ENCODE measurements at places on chromosomes 7 and 10.

DNA sequence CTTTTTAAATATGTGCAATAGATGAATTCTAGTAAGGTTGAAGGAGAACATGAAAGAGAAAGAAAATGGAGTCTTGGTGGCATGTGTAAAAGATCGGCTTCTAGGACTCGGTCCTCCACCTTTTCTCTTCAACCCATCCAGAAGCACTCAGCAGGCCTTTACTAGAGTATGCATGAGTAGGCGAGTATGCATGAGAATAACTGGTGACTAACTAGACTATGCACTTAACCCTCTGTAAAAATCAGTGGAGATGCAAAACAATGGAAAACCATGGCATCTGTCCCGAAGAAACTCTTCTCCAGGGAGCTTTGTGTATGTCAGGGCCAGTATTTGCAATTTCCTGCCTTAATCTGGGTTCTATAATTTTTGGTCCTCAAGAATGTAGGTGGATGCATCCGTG, 40.0 kb upstream of the GRB10 start:
- DNase-seq = no peak

GRCh38 chr10:21754410-21755011, 220.5 kb downstream of the MLLT10 start:
- DNase-seq = peak; percentile 17

- DNase-seq = no peak
Measured at GRCh38 chr10:126242397-126243260, 145.6 kb downstream of the ADAM12 start.

GRCh38 chr10:90396721-90397120, 461.1 kb downstream of the HTR7 start:
- DNase-seq = no peak

- no peak for DNase-seq
Measured at GRCh38 chr10:10865303-10865702, 152.4 kb upstream of the CELF2 start.

DNA sequence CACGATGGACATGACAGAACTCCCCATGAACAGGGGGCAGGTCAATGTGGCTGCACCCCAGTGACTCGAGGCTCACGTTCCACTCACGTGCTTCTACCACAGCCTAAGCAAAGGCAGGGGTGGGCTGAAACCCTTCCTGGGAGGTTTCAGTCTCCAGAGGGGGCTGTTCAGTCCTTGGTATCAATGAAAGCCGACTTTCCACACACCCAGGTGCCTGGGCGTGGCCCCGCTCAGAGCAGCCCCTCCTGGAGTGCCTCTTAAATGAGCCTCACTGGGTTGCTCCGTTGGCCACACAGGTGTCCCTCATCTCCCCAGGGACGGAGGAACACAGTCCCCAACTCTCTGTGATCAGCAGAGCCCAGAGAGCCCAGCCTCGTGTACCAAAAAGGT, 90.5 kb upstream of the PDGFA start:
- no peak for DNase-seq

DNA sequence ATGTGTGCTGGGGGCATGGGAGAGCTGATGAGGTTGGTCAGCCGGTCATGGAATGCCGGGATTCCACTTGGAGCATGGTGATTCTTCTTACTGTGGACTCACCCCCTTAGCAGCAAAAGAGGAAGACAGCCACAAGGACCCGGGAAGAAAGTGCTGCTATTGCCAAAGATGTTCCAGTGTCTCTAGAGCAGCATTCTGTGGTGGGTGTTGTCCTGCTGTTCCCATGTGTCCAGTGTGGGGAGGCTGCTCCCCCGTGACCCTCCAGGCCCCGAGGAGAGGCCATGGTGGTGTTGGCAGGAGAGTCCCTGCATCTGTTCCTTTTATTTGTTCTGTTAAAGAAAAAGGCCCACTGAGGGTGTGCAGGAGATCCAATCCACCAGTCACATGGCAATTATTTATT, 499.4 kb downstream of the RPS24 start:
- no peak for DNase-seq

DNA sequence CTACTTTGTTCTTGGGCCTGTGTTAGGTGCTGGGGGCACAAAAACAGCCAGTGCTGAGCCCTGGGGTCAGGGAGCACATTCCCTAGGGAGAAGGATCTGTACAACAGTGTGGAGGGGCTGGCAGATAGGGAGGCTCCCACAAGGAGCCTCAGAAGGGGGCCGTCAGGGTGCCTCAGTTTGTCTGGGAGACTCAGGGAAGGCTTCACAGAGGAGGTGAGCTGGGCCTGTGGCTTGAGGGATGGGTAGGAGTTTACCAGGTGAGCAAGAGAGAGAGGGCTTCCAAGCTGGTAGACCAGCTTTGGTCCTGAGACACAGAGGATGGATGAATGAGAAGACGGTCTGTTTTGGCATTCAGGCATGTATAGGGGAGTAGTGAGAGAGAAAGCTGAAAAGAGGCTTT, 52.1 kb downstream of the CAMK1D start:
- no peak for DNase-seq

GRCh38 chr10:90614631-90615030, 243.2 kb downstream of the HTR7 start:
- DNase-seq = no peak

DNA sequence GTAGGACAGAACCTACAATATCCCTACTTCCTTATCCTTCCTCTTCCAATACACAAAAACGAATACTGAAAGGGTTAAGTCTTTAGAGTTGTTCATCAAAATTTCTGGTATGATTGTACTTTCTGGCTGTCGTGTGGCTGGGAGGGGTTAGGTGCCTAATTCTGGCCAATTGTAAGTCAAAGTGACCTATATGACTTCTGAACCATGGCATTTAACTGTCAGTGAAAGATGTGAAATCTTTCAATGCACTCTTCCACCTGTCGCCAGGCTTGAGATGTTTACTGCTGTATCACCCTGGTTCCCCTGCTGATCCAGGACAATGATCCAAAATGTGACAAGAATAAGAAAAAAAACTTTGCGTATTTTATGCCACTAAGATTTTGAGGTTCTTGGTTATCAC, 20.8 kb downstream of the EPC1 start:
- no peak for DNase-seq

GRCh38 chr10:50369931-50370330, 118.6 kb upstream of the ASAH2 start:
- DNase-seq = no peak

DNA sequence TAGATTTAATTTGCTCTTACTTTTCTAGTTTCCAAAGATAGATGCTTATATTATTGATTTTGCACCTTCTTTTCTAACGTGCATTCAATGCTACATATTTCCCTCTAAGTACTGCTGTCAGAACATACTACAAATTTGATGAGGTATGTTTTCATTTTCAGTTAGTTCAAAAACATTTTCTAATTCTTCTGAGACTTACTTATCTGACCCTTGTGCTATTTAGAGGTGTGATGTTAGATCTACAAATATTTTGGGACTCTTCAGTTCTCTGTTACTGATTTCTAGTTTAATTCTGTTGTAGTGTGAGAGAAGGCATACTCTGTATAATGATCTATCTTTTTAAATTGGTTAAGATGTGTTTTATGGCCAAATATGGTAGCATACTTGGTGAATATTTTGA, 97.8 kb upstream of the TMEM168 start:
- DNase-seq = no peak

GRCh38 chr10:104288355-104288754, 19.4 kb downstream of the GSTO2 start:
- DNase-seq = no peak

GRCh38 chr7:137962875-137963507, 38.9 kb downstream of the CREB3L2 start:
- DNase-seq = no peak

DNA sequence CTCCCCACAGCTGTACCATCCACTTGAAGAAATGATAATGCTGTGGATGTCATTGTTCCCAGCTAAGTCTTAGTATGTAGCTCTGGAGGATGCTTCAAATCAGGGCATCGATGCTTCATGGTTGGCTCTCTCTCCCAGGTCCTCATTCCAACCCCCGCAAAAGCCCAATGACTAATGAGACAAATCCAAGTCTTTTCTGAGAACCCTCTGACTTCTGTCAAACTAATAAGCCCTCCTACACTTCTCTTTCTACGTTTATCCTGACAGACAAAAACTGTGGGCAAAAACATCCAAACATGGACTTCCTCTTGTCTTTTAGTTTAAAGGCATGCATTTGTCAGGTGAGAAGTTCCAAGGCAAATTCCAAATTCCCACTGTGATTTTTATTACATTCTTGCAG, 260.4 kb upstream of the TAC1 start:
- DNase-seq = no peak

GRCh38 chr7:2404714-2405119, 1.3 kb downstream of the CHST12 start:
- no peak for DNase-seq

GRCh38 chr7:154540596-154540995, 462.3 kb downstream of the PAXIP1 start:
- no peak for DNase-seq

DNA sequence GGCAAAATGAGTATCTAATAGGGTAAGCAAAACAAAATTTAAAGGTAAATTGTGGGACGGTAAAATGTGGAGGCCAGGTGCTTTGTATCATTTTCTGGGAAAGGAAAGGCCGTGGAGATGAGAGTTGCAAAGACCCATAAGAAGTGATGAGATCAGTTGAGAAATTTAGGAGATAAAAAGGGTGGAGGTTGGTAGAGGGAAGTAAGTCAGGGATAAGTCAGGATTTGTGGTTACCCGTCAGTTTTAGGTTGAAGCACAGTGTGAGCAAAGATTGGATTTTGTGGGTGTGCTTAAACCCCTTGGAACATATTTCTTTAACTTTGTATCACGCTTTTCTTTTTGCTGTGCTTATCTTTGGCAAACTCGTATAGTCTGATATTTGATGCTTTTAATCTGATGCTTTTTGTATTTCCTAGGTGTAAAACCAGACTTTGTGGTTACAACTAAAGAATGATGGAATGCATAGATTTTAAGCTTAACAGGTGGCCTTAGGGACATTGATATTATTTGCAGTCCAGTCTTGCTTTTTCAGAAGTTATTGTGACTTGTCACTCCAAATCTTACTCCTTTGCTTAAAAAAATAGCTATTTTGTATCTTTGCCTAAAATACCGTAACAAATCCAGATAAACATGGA, 1.2 kb downstream of the BTRC start:
- DNase-seq = no peak

DNA sequence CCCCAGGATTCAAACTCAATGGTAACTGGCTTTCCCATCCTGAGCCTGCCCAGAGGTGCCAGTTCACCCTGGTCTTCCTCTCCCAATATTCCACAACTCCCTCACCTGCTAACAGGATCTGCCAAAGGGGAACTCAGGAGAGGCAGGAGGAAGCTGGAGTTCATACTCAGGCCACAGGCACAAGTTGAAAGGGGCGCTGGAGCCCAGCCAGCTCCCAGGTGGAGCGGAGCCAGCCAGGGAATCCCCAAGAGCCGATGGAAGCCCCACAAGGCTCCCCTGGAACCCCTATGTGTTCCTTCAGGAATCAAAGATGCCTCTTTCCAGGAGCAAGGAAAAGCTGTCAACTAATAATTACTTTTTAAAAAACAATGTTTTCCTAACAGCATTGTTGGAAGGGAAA, 63.5 kb downstream of the SH3PXD2A start:
- no peak for DNase-seq

DNA sequence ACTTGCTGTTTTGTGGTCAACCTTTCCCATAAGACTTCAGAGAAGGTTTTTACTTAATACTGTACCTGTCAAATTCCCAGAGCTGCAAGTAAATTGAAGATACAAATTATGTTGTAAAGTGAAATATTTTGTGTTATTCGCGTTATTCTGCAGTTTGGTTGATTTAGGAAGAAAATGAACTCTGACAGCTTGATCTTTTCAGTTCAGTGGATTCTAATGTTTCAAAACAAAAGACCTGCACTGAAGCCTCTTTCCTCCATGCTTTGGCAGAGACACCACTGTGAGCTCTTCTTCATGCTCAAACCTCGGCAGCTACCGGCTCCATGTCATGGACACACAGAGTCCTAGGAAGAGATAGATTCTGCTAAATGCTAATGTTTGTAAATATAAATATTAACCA, 75.7 kb upstream of the INSYN2A start:
- no peak for DNase-seq

- DNase-seq = peak; percentile 5
Measured at GRCh38 chr7:148478551-148478950, 112.0 kb upstream of the C7orf33 start.

- DNase-seq = no peak
Measured at GRCh38 chr7:122914812-122915211, 28.6 kb upstream of the CADPS2 start.

- DNase-seq = no peak
Measured at GRCh38 chr10:83357004-83357403, 782.3 kb upstream of the GHITM start.

GRCh38 chr10:131858583-131859340, 42.0 kb upstream of the PPP2R2D start:
- DNase-seq = no peak

GRCh38 chr7:140767418-140767817, 70.9 kb downstream of the NDUFB2 start:
- DNase-seq = no peak

DNA sequence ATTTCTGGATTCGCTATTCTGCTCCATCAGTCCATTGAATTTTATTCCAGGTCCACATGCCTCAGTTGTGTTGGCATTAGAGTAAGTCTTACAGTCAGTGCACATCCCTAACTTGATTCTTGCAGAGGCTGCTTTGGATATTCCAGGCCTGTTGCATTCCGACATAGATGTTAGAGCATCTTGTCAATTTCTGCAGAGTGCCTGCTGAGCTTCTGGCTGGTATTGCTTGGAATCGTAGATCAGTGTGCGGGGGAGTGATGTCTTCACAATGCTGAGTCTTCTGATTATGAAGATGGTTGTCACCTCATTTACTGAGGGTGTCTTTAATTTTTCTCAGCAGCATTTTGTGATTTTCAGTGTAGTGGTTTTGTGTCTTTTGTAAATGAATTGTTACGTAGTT, 45.2 kb downstream of the INPP5A start:
- no peak for DNase-seq

DNA sequence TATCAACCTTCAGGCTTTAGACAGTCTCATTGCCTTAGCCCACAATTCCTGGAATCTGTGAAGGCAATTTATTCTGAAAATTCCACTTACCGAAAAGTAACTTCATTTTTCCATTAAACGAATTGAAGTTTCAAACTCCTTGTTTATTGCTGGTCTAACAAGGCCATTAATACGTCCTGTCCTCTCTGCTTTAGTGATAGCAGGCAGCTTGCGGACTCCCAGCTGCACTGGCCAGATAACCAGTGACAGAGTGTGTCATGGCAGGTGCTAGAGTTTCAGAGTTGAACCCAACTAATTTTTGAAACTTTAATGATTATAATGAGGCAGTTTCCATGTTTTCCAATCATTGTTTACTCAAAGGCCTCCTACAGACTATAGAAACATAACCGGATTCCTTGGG, 31.1 kb downstream of the LOXL4 start:
- no peak for DNase-seq

GRCh38 chr10:131963350-131963749, 18.4 kb downstream of the BNIP3 start:
- DNase-seq = no peak

All from Karpas-422 (cell line).